ENCODE measurements at places on chromosomes 4 and X.

DNA sequence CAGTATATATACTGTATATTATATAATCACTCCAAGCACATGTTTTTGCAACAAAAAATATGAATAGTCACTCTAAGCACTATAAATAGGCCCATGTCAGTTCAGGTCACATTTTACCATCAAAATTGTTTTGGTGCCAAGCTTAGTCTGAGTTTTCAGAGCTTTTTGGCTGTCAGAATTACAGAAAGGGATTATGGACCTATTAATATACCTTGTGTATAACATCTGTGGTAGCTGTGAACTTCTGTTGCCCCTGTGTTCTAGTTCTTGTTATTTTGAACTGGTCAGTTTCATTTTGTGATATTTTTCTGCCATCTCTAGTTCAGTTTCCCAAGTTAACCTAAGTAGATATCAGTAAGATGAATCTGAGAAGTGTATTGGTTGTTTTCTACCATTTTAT, 22.9 kb downstream of the EXOC1 start:
- DNase-seq, result no peak

DNA sequence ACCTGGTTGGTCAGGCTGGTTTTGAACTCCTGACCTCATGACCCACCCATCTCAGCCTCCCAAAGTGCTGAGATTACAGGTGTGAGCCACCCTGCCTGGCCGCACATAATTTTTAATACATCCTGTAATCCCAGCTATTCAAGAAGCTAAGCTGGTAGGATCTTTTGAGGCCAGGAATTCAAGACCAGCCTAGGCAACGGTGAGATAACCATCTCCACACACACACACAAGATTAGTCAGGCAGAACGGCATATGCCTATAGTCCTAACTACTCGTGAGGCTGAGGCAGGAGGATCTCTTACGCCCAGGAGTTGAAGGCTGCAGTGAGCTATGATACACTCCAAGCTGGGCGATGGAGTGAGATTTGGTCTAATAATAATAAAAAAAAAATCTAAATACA, 212.4 kb upstream of the NEIL3 start:
- DNase-seq, result no peak

DNA sequence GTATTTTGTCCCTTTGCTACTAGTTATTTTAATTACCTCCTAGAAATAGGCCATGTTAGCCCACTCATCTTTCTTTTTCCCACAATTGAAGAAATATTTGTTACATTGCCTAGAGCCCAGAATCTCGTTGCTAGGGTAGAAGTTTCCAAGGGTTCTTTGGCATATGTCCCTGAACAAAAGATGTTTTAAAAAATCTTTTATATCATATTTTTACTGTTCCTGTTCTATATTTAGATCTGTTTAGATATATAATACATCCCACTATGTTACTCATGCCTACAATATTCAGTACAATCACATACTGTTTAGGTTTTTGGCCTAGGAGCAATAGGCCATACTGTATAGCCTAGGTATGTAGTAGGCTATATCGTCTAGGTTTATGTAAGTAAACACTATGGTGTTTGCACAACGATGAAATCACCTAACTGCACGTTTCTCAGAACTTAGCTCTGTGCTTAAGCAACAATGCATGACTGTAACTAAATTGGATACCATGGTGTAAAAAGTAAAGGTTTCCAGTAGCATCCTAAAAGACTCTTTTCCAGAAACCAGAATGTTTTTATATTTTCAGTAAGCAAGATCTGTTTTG, 236.0 kb upstream of the SLIT2 start:
- no peak for DNase-seq

DNA sequence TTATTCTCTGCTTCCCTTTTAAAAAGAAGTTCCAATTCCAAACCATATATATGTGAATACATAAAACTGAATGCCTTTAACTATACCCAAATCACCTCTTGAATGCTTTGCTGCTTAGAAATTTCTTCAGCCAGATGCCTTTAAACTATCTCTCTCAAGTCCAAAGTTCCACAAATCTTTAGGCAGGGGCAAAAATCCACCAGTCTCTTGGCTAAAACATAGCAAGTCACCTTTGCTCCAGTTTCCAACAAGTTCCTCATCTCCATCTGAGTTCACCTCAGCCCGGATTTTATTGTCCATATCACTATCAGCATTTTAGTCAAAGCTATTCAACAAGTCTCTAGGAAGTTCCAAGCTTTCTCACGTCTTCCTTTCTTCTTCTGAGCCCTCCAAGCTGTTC, 49.8 kb downstream of the SULT1B1 start:
- no peak for DNase-seq

DNA sequence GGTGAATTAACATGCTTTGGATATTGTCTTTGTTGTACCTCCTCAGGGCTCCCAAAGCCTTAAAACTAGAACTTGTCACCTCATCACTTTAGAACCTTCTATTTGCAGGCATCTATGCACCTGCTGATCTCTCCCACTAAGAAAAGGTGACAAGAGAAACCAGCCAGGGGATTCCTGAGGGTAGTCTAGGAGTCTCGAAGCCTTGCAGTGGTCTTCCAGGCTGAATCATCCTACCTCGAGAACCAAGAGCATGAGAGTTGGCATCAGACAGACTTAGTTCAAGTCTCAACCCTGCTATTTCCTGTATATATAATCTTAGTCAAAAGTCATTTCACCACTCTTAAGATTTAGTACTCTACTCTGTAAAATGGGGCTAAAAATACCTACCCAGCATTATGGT, 29.6 kb downstream of the RTL5 start:
- no peak for DNase-seq

DNA sequence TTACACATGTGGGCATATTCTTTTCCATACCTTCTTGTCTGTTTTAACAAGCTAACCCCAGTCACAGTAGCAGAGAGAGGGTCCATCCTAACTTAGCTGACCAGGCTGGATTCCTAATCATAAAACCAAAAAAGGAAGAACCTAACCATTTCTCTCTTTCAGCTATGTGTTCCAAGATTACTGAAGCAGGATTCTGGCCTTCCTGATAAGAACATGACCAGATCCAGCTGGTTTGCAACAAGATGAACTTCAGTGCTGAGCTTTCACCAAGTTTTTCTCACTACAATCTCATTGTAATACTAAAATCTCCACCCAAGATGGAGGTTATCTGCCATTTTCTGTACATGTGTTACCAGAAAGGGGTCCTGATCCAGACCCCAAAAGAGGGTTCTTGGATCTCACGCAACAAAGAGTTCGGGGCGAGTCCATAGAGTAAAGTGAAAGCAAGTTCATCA, 20.4 kb upstream of the UBA6 start:
- DNase-seq, result no peak

- no peak for DNase-seq
Observed at GRCh38 chr4:21167711-21168110, 467.5 kb downstream of the PACRGL start.

DNA sequence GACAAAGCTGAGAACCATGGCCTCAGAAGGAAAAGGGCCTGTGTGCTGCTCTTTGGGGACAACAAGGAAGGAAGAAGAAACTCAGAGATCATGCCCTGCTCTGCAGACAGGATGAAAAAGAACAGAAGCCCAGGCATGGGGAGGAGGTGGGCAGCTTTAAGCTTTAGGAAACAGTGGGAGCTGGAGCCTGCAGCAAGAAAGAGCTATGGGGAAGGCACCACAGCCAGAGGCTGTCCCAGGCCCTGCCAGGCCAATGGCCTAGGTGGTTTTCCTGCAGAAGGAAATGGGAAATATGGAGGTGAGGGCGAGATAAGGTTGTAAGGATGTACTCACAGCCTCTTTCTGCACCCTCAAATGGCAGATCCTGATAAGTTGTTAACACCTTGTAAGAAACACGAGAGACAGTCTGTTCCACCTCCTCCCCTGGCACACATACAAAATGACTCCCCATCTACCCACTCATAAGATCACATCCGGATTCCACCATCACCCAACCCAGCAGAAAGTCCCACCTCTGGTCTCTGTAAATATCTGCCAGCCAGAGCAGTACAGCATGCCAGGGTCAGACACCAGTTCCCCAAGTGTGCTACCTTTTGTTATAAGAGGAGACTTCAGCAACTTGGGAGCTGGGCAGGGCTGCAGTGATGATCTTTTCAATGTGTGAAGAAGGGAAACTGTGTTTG, 105.2 kb downstream of the RTL5 start:
- DNase-seq, result no peak

DNA sequence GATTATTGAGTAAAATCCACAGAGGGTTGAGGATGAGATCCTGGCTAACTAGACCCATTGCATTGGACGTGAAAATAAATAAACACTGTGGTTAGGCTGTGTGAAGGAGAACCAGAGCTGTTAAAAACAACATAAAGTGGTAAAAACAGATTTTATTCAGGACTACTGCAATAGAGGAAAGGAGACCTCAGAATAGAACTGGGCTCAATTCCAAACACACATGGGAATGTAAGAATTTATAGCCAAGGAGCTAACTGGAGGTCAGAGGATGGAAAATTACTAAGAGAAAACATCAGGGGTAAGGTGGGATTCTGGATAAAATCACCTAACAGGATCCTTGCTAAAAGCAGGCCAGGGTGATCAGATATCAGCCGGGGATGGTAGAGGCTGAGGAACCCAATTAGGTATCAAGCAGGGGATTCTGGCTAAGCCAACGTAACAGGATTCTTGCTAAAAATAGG, 112.4 kb downstream of the RNF150 start:
- DNase-seq, result no peak

DNA sequence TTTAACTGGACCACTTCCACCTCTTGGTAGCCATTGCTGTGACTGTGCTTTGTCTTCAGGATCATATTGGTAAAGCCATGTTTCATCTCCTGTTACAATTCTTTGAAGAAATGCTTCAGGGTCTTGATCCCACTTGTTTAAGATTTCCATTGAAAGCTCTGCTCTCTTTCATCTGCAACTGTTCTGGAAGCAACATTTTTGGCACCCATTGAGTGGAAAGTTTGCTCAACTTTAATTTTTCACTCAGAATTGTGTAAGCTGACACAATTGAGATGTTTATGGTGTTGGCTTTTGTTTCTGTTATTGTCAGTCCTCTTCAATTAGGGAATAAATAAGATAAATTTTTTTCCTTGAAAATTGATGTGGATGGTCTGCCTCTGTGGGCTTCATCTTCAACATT, 237.4 kb downstream of the MAPK10 start:
- DNase-seq, result no peak

DNA sequence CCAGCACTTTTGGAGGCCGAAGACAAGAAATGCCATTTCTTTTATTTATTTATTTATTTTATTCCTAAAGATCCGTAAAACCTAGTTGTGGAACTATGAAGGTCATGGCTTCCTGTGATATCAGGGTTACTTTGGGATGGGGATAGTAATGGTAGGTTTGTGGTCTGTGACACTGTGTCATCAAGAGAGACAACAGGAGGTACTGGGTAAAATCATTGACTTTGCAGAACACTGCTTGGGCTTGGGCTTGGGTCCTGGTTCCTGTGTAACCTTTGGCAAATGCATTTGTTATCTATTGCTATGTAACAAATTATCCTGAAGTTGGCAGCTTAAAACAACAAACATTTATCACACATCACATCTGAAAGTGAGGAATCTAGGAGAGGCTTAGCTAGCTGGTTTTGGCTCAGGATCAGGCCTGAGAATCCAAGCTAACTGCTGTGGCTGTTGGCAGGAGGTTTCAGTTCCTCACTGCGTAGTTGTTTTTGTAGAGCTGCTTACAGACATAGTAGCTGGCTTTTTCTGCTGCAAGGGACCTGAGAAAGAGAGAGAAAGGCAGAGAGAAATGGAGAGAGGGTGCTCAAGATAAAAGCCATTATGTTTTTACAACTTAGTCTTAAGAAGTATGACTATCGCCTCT, 576.4 kb upstream of the SLIT2 start:
- DNase-seq, result no peak

DNA sequence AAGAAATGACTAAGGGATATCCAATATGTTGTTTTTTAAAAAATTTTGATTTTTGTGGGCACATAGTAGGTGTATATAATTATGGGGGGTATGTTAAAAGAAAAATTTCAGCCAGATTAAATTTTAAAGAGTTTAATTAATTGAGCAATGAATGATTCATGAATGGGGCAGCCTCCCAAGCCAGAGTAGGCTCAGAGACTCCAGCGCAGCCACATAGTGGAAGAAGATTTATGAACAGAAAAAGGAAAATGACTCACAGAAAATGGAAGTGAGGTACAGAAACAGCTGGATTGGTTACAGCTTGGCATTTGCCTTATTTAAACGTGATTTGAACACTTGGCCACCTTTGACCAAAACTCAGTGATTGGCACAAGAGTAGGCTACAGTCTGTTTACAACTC, 91.7 kb downstream of the SPATA18 start:
- no peak for DNase-seq

DNA sequence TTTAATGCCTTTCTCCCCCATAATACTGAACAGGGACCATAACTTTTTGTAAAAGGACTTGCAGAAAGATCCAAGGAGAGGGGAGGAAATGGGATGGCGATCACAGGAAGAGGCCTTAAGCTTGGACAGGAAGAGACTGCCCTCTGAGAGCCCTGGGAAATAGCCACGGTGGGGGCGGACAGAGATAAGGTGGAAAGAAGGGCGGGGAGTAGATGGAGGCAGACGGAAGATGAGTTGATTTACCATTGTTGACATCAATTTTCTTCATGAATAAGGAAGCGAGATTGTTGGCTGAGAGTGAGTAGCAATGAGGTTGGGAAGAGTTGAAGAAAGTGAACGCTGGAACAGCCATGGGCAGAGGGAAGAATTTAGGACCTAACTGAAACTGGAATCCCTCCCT, 63.4 kb downstream of the RASGEF1B start:
- DNase-seq, result no peak

Measured in NCI-H1436 (cell line).